ENCODE measurements at places on chromosomes 12 and 14. TPM values are rescaled to one million over a fixed set of nuclear protein-coding genes. Genes with fewer than 3 reads are reported as not detected.

DNA sequence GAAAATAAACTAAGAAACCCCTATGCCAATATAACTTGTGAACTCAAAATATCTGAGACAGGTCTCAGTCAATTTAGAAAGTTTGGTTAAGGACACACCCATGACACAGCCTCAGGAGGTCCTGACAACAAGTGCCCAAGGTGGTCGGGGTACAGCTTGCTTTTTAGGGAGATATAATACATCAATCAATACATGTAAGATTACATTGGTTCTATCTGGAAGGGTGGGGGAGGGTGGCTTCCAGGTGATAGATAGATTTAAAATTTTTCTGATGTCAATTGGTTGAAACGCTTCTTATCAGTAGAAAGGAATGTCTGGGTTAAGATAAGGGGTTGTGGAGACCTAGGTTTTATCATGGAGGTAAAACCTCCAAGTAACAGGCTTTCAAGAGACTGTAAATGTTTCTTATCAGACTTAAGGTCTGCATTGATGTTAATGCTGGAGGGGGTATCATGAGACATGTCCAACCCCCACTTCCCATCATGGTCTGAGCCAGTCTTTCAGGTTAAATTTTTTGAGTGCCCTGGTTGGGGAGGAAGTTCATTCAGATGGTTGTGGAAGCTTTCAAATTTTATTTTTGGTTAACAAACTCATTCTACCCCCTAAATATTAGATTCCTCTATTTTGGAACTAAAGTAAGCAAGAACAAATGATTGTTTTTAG, 82.0 kb upstream of the RASSF8 start:
- no peak for DNase-seq

DNA sequence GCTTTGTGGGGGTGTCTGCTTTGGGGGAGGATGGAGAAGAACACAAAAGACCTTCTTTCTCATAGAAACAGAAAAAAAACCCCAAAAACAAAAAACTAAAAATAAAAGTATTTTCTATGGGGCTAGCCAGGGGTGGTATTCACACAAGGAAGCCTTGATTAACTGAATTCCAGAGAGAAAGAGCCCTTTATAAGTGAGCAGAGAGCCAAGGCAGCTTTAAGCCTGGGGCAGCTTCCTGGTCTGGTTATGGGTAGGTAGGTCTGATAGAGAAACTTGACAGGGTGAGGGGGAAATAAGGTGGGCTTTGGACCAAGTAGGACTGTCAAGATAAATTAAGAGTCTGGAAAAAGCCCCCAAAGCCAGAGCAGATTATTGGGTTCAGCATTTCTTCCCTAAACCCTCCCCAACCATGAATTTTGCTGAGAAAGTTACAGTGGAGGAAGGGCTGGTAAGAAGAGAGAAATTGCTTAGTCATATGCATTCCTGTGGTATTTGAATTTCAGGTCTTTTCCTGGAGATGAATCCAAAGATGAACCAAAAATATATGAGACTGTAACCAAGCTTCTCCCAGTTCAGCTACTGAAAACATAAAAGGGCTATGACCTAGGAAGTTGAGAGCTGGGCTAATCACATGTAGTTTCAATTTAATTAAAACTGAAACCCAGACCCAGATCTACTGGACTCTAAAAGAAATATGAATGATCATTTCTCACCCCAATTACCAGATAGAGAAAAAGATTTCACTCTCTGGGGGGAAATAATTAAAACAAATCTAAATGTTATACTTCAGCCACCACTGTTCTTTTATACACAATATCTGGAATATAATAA, 144.8 kb downstream of the TBC1D30 start:
- no peak for DNase-seq

DNA sequence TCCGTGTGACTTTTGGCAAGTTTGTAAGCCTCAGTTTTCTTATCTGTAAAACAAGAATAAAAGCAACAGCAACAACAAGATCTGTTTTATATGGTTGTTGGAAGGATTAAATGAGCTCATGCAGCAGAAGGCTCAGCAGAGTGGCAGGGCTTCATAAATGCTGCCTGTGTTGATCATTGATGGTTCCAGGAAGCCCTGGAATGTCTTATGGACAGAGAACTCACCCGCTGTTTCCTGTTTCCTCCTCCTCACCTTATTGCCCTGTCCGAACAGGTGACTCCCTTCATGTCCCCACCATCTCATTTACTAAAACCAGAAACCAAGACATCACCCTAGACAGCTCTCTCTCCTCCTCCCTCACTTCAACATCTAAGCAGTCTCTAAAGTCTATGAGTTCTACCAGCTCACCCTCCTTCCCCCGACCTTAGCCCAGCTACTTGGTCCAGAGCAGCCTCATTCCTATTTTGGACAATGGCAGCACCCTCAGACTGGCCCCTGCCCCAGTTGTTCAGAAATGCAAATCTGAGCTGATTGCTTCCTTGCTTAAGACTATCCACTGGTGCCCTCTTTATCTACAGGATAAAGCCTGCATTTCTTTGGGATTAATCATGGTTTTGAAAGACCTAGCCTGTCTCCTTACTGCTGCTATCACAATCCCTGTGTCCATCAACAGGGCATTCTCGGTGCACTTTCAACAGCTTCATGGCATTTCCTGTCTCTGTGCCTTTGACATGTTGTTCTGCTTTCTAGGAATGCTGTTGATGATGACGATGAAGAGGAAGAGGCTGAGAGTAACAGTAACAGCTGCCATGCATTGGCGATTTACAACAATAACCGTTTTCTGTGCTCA, 21.4 kb upstream of the GSG1 start:
- no peak for DNase-seq

DNA sequence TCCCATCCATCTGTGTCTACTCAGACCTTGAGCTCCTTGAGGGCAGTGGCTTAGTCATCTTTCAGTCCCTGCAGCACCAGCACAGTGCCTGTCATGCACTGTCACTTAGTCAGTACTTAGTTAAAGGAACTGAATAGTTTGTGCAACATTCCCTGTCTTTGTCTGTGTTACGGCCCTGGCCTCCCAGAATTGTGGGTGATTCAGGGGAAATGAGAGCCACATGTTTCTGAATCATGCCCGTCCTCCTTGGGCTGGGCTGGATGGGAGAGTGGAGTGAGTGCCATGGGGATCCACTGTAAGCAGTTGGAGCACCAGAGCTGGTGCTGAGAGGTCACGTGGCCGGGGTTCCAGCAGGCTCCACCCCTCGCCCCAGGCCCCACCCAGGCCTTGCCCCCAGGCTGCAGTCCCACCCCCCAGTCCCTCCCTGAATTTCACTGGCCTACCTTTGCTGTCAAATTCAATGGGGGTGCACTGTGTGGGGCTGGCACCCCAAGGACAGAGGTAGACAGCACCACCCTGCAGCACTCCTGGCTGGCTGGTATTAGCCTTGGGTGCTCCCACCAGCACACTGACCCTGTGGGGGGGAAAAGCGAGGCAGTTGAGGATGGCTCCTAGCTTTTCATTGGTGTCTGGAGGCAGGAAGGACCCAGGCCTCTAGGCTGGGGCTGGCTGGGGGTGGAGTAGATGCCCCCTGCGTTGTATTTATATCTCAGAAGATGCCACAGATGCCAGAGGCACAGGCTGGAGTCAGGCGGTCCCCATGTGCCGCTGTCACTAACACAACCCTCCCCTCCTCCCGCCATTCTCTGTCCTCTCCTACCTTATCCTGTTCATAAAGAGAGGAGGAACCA, 7.5 kb downstream of the ITGA5 start:
- peak; percentile 59 for DNase-seq

DNA sequence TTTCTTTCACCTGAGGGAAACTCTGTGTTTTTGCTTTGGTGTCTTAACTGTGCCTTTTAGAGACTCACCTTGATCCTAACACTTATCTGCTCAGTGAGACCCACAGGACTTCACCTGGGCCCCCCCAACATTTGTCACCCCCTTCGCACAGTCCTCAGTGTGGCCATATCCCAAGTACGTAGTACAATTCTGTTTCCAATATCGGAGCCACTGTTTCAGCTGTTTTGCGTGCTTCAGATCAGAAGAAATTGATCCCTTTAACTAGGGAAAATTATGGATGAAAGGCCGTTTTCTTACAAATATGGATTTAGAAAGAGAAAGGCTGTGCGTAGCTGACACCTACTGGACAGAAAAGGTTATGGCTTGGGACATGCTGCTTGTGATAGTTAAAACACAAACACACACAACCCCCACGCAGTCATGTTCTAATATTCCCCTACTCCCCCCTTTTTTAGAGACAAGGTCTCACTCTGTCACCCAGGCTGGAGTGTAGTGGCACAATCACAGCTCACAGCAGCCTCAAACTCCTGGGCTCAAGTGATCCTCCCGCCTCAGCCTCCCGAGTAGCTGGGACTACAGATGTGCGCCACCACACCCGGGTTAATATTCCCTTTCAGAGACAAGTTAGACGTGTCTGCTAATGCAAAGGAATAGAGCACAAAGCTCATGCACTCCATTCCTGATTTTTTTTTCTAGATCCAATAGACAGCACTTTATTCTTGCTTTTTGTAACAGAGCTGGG, 3.6 kb upstream of the SLC7A8 start:
- DNase-seq: no peak

DNA sequence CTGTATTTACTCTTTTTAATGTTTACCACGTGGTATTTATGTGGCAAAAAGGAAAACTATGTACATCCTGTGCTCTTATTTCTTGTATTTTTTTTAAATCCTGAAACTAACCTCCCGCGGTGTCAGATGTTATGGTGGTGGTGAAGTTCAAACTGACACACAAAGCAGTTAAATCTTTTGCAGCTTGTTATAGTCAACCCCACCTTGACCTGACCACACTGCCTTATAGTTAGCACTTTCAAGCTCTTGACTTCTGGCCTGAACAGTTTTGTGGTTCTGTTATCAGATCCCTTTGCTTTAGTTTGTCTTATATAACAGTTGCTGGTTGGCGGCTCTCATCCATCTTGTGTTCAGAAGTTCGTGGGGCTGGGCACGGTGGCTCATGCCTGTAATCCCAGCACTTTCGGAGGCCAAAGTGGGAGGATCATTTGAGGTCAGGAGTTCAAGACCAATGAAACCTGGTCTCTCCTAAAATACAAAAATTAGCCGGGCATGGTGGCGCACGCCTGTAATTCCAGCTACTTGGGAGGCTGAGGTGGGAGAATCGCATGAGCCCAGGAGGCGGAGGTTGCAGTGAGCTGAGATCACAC, 2.1 kb downstream of the UNG start:
- DNase-seq: no peak

- no peak for DNase-seq
Measured at GRCh38 chr12:104952816-104953215, 5.3 kb downstream of the SLC41A2 start.

DNA sequence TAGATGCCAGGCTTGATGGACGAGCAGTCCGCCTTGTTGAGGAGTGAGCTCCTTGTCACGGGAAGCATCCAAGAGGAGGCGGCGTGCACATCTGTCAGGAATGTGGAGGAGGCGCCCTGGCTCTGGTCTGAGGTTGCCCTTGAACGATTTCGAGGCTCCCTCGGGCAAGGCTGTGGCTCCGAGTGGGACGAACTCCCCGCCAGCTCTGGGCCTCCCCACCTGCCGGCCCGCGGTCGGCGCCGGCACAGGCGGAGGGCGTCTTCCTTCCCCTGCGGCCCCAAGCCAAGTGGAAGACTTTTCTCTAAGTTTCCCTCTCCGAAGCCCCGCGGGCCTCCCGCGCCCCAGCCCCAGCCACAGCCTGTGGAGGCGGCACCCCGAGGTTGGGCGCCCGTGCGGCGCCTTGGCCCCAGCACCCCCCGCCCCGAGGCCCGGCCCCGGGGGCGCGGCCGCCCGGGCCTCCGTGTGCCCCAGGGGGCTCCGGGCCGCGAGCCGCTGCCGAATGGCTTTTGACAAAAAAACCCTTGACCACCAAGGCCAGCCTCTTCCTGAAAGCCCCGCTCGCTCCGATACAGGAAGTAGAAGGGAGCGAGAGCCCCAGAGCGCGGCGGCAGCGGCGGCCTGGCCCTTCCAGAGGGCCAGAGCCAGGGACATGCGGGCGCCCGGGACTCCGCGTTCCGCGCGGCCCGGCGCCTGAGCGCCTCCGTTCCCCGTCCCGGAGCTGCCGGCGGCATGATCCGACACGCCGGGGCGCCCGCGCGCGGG, at the start of gene RIN3:
Gene RIN3 (plus strand): TSS at position 578 of the 762 bp plus-strand sequence. CDS start 152 bp downstream, at position 730.
- peak; percentile 67 for DNase-seq

DNA sequence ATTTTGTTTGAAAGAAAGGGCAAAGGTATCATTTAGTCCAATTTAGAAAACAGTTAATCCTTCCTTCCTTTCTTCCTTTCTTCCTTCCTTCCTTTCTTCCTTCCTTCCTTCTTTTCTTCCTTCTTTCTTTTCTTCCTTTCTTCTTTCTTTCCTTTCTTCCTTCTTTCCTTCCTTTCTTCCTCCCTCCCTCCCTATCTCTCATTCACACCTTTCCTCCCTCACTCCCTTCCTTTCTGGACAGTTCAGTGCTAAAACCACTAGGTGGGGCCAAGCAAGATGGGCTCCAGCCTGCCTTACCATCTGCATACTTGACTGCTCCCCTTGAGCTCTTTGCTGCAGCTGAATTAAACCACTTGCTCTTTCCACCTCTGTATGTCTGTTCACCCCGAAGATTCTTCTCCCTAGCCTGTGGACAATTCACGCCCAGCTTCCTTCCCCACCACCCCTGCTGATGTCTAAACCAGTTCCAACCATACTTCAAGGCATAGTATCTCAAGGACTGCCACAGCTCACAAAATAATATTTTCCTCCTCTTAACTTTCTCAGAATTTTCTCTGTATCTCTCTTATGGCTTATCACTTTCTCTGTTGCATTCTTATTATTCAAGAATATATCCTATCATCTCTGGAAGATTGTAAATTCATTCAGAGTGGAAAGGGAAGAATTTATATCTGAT, 78.0 kb downstream of the DBX2 start:
- peak; percentile 49 for DNase-seq

DNA sequence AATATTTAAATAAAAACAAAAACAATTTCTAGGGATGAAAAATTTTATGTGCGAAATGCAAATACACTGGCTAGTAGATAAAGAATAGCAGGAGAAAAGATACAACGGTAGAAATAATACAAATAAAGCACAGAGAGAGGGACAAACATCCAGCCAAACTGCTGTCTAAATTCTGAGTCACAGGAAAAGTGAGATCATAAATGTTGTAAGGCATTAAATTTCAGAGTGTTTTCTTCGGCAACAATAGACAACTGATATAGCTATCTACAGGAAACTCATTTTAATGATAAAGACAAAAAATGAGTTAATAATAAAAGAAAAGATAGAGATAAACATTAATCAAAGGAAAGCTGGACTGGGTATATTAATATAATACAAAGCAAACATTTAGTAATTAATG, 122.2 kb downstream of the NTS start:
- no peak for DNase-seq

- no peak for DNase-seq
Measured at GRCh38 chr14:71579331-71579730, 352.9 kb upstream of the RGS6 start.

The PRH1 gene
- 6.7 TPM for total RNA-seq

The SMARCD1 gene
- total RNA-seq: 150 TPM

The FERMT2 gene
- 92.8 TPM for total RNA-seq
